Activated T-helper 1 cell treated with Interleukin-2 at 50 U/mL for 16 hours (primary cell): ENCODE measurements at places on chromosomes 3 and 15.

GRCh38 chr3:138222131-138222941, 35.2 kb downstream of the ARMC8 start:
- no peak for DNase-seq

- no peak for DNase-seq
Measured at GRCh38 chr3:53144862-53145712, 14.9 kb upstream of the RFT1 start.

GRCh38 chr3:2706144-2706835, 403.9 kb downstream of the IL5RA start:
- DNase-seq, result no peak

DNA sequence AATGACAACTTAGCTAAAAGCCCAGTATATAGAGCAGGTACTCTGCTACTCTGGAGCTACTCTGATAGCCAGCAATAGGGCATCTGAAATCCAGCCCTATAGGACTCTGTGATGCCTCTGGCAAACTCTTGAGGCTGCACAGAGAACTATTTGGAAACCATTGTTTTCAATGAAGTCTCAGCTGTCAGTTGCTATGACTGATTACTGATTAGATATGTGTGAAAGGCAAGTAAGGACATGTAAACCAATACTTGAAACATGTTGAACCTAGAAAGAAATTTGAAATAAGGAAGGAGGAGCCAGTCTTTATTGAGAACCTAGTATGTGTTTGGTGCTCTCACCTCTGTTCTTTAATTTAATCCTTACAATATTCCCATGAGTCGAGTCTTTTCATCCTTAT, 40.2 kb upstream of the CRTC3 start:
- no peak for DNase-seq

- no peak for DNase-seq
Measured at GRCh38 chr3:88810455-88810854, 297.0 kb upstream of the EPHA3 start.

- DNase-seq, result no peak
Measured at GRCh38 chr15:51262463-51262862, 75.9 kb downstream of the CYP19A1 start.
